Liver (tissue), 10 donors: ENCODE measurements at places on chromosomes 11 and 22. TPM values are rescaled to one million over a fixed set of nuclear protein-coding genes. Genes with fewer than 3 reads are reported as not detected.
A peak's percentile ranks its signal among the peaks of the same experiment; 100 is the strongest.

The MUC5B gene
- not detected for total RNA-seq

The CCDC116 gene
- 0.08 TPM for total RNA-seq

GRCh38 chr11:1205121-1205986 lies 17.5 kb upstream of the MUC5B start:
- no peak overlapping the region for H3K4me3 ChIP-seq
- H3K36me3 ChIP-seq = no peaks in the 10 kb centered on the region
- H3K27ac ChIP-seq = no peak overlapping the region
- no peaks in the 10 kb centered on the region for H3K27me3 ChIP-seq
- H3K4me1 ChIP-seq = no peaks in the 10 kb centered on the region
- no peak for DNase-seq

- H3K4me1 ChIP-seq = no peaks in the 10 kb centered on the region
- no peak overlapping the region for H3K27ac ChIP-seq
- DNase-seq = no peak
- no peaks in the 10 kb centered on the region for H3K27me3 ChIP-seq
- H3K36me3 ChIP-seq = no peaks in the 10 kb centered on the region
Observed at GRCh38 chr11:14386895-14387480, 28.0 kb upstream of the RRAS2 start.

DNA sequence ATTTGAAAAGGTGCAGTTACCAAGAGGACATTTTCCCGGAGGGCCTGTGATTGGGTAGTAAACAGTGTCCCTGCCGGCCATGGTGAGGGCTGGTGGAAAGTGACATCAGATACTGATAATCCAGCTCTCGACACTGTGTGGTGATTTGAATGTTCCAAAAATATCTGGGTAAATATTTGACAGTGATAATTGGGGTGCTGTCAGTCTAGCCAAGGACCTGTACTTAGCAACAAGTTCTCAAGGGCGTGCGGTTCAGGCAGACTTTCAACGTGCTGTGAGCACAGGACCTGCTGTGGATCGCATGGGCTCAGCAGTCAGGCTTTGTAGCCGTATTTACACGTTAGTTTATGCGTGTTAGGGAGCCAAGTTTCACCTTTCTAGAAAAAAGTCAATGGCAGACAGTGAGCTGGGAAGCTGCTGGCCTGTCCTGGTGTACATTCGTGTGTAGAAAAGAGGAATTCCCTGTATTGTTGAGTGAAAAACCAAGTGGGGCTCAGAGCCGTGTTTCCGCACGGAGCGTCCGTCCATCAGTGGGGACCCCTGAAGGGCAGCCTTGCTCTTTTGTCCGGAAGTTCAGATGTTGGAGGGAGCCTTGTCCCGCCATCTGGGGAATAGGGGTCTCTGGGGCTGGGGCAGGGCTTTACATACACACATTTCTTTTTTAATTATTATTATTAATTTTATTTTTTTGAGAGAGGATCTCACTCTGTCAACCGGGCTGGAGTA lies 11.3 kb downstream of the TRMU start:
- H3K36me3 ChIP-seq = peaks cover 85% of the 10 kb centered on the region
- no peak for DNase-seq
- no peaks in the 10 kb centered on the region for H3K4me1 ChIP-seq
- no peaks in the 10 kb centered on the region for H3K27me3 ChIP-seq
- H3K4me3 ChIP-seq = no peak overlapping the region

- H3K27me3 ChIP-seq = no peaks in the 10 kb centered on the region
- no peak for DNase-seq
- no peak overlapping the region for H3K27ac ChIP-seq
- no peaks in the 10 kb centered on the region for H3K36me3 ChIP-seq
- H3K4me1 ChIP-seq = no peaks in the 10 kb centered on the region
Observed at GRCh38 chr11:131037873-131038272, 121.6 kb upstream of the SNX19 start.

The ADAMTS8 gene
- total RNA-seq = 0.08 TPM

- peaks cover 37% of the 10 kb centered on the region for H3K4me1 ChIP-seq
- H3K36me3 ChIP-seq = no peaks in the 10 kb centered on the region
- H3K27me3 ChIP-seq = no peaks in the 10 kb centered on the region
- DNase-seq = no peak
- H3K4me3 ChIP-seq = no peak overlapping the region
- H3K27ac ChIP-seq = peak overlapping the region; percentile 40
Observed at GRCh38 chr11:19342036-19342435, 101.3 kb upstream of the E2F8 start.

DNA sequence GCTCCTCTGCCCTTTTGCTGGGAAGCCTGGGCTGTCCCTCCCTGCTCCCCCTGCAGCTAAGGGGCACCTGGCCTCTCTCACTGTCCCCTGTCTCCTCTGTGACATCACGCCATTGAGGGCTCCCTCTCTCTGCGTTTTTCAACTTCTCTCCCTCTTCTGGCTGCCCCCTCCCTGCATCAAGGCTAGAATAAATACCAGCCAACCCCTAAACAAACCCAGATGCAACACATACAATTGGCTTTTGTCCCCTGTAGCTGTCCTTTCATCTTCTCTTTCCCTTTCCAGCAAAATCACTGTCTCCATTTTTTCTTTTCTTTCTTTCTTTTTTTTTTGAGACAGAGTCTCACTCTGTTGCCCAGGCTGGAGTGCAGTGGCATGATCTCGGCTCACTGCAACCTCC lies 3.3 kb upstream of the MIEF1 start:
- no peaks in the 10 kb centered on the region for H3K27me3 ChIP-seq
- no peak overlapping the region for H3K27ac ChIP-seq
- peaks cover 11% of the 10 kb centered on the region for H3K4me1 ChIP-seq
- H3K4me3 ChIP-seq = no peak overlapping the region

The FAM227A gene
- 0.42 TPM for total RNA-seq

DNA sequence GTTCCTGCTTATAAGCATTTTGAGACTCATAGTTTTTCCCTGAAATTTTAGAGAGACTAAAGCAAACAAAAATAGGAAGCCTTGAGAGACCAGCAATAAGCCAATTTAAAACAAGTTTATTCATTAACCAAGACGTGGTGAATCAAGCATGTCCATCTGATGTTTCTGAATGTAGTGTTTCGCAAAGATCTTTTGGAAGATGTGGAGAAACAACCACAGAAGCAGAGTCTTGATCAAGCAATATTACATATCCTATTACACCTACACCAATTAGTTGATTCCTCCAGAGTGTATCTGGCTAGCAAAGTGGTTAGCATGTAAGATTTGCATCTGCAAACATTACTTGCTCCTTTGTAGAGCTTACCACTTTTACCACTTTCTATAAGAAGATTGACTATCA lies at the start of gene OVCH2:
Gene OVCH2 (minus strand): TSS at position 101 of the 400 bp plus-strand sequence. CDS start 83 bp downstream, at position 18.
- no peak within 1 kb of the TSS for H3K27ac ChIP-seq
- no peak within 1 kb of the TSS for H3K4me3 ChIP-seq
- H3K4me1 ChIP-seq = no peaks in the 10 kb centered on the region
- peaks cover 4% of the 10 kb centered on the region for H3K27me3 ChIP-seq
- no peaks in the 10 kb centered on the region for H3K36me3 ChIP-seq

DNA sequence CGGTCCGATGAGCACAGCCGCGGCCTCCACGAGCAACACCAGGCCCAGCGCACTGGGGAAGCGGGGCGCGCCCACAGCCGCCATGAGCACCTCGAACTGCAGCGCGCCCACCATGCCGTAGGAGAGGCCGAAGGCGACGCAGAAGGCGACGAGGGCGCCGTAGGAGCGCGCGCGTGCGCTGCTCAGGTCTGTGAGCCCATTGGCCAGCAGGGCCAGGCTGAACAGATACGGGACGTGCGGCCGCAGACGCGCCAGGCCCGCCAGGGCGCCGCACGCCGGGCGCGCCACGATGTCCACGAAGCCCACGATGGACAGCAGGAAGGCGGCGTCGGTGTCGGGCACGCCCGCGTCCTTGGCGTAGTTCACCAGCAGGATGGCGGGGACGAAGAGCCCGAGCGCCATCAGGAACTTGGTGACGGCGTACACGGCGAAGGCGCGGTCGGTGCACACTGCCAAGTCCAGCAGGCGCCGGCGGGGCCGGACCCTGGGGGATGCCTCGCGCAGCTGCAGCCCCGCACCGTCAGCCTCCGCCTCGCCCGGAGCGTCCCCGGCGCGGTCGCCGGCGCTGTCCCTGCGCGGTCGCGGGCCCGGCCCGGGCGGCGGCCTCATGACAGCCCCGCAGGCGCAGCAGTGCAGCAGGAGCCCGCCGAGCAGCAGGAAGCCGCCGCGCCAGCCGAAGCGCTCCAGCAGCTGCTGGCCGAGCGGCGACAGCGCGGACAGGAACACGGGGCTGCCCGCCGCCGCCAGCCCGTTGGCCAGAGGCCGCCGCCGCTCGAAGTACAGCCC lies 2.9 kb downstream of the SLC16A8 start:
- H3K4me3 ChIP-seq = no peak overlapping the region
- no peak overlapping the region for H3K27ac ChIP-seq
- no peak for DNase-seq
- H3K4me1 ChIP-seq = peaks cover 15% of the 10 kb centered on the region
- H3K36me3 ChIP-seq = no peaks in the 10 kb centered on the region
- no peaks in the 10 kb centered on the region for H3K27me3 ChIP-seq

DNA sequence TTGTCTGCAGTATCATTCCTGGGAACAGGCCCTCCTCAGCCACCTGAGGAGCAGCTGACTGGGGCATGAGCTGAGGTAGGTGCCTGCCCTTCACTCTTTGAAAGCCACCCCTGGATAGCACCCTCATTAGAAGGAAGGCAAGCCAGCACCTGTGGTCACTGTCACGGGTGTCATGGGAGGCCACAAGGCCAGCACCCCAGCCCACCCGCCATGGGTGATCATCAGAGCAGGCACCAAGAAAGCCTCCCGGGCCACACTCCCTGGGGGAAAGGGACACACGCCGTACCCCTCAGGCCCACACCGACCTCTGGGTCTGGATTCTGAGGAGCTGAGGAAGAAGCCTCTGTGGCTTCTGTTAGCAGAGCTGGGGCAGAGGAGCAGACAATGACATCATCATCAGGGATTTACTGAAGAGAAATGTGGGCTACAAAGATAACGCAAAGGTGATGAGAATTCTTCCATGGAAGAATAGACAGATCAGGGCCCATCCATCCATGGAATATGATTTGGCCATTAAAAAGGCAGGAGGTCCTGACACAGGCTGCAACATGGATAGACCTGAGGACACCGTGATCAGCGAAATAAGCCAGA lies 16.7 kb upstream of the NAP1L4 start:
- H3K4me1 ChIP-seq = no peaks in the 10 kb centered on the region
- peaks cover 29% of the 10 kb centered on the region for H3K36me3 ChIP-seq
- H3K27me3 ChIP-seq = no peaks in the 10 kb centered on the region
- H3K4me3 ChIP-seq = no peak overlapping the region

The HTR3B gene
- not detected for total RNA-seq

GRCh38 chr11:126415128-126415527 lies 59.6 kb downstream of the ST3GAL4 start:
- no peak for DNase-seq
- H3K4me1 ChIP-seq = no peaks in the 10 kb centered on the region
- H3K27ac ChIP-seq = peak overlapping the region; percentile 72
- no peak overlapping the region for H3K4me3 ChIP-seq
- no peaks in the 10 kb centered on the region for H3K27me3 ChIP-seq

- no peak overlapping the region for H3K27ac ChIP-seq
- H3K4me3 ChIP-seq = no peak overlapping the region
- no peaks in the 10 kb centered on the region for H3K27me3 ChIP-seq
- H3K4me1 ChIP-seq = peaks cover 9% of the 10 kb centered on the region
- DNase-seq = no peak
- H3K36me3 ChIP-seq = no peaks in the 10 kb centered on the region
Observed at GRCh38 chr11:72081821-72082453, 1.3 kb downstream of the LRRC51 start.

GRCh38 chr11:132242632-132243031 lies 872.2 kb downstream of the NTM start:
- H3K36me3 ChIP-seq = no peaks in the 10 kb centered on the region
- DNase-seq = no peak
- no peaks in the 10 kb centered on the region for H3K4me1 ChIP-seq
- H3K27ac ChIP-seq = no peak overlapping the region
- H3K4me3 ChIP-seq = no peak overlapping the region
- H3K27me3 ChIP-seq = no peaks in the 10 kb centered on the region

The C22orf31 gene
- not detected for total RNA-seq

- H3K4me1 ChIP-seq = no peaks in the 10 kb centered on the region
- H3K36me3 ChIP-seq = no peaks in the 10 kb centered on the region
- no peak for DNase-seq
- no peak overlapping the region for H3K27ac ChIP-seq
- H3K4me3 ChIP-seq = no peak overlapping the region
- no peaks in the 10 kb centered on the region for H3K27me3 ChIP-seq
Observed at GRCh38 chr11:70641369-70641768, 243.0 kb downstream of the CTTN start.

GRCh38 chr11:10453261-10453660 lies 1.8 kb upstream of the AMPD3 start:
- no peaks in the 10 kb centered on the region for H3K4me1 ChIP-seq
- H3K36me3 ChIP-seq = no peaks in the 10 kb centered on the region
- H3K27me3 ChIP-seq = no peaks in the 10 kb centered on the region
- DNase-seq = no peak
- H3K27ac ChIP-seq = no peak overlapping the region

DNA sequence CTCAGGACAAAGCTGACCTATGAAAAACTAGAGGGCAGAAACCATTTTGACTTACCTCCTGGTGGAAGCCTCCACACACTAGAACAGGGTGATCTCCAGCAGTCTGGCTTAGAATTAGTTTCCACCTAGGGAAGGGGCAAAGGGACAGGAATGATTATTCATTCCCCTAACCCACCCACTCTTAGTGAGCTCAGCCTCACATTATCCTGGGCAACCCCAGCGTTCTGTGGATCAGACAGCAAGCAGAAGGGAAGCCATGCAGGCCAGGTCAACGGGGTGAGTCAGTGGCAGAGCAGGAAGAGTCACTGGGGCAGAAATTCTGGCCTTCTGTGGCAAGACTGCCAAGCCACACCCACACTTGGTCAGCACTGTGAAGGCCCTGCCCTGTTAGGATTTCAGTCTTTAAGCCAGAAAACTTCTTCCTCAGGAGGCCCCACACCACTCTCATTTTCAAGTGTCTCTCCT lies 10.5 kb downstream of the NUMA1 start:
- peaks cover 11% of the 10 kb centered on the region for H3K4me1 ChIP-seq
- DNase-seq = peak; percentile 43
- peak overlapping the region; percentile 65 for H3K27ac ChIP-seq
- H3K27me3 ChIP-seq = no peaks in the 10 kb centered on the region

The SPON1 gene
- 0.98 TPM for total RNA-seq

The OSBP2 gene
- total RNA-seq = 192 TPM
